Muscle of leg (tissue), 16 donors: ENCODE measurements at places on chromosomes 6 and 20.
A peak's percentile ranks its signal among the peaks of the same experiment; 100 is the strongest.

DNA sequence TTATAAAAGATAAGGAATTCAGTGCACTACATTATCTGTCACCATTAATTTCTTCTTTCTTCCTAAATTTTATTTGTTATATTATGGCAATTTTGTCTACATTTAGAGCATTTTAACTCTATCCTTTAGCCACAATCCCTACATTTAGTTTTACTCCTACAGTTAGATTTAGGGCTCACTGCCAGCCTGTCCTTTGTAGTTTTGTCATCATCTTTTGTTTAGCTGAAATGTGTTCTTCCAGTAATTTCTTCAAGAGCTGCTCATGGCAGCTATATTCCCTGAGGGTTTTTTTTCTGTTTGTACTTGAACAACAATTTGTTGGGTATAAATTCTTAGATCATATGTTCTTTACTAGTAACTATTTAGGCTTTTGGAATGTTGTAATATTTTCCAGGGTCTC is 72.7 kb upstream of the B3GAT2 start:
- DNase-seq = no peak

- DNase-seq = no peak
These were observed 154.6 kb upstream of the AHI1 start for GRCh38 chr6:135651964-135652755.

GRCh38 chr6:30136570-30137286 is 788 bp downstream of the TRIM40 start:
- no peak for DNase-seq

GRCh38 chr6:22383016-22383415 is 86.2 kb upstream of the PRL start:
- DNase-seq = no peak

DNA sequence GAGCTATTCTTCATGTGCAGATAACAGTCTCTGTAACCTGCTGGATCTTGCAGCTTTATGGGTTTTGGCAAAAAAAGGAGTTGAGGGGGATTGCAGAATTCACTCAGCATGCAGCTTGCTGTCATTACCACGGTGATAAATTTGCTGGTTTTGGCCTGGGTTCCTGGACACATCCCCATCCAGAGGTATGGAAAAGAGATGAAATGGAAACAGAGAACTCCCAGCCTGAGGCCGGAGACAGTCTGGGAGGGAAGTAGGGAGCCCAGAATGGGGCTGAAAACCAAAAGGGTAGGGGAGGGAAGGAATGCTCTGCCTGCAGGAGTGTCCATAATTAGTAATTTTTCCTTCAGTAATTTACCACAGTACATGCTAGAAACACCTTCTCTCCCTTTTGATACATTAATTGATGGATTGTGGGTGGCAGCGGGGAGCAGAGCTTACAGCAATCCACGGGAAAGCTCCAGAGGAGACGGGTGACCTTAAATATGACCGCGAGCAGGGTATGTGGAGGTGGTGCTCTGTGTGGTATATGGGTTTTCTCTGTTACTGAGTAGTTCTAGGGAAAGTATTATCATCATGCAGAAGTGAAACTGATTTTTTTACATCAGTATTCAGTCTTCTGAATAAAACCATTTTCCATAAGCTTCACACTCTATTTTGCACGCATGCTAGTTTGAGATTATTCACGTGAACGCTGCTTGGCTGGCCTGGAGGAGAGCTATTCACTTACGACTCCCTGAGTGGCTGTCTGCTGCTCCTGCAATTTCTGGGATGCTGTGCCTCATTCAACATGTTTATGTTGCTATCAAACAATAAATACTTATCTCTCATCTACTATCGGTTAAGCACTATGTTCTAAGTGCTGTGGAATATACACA is 66.3 kb upstream of the KCNK16 start:
- peak; percentile 89 for DNase-seq

DNA sequence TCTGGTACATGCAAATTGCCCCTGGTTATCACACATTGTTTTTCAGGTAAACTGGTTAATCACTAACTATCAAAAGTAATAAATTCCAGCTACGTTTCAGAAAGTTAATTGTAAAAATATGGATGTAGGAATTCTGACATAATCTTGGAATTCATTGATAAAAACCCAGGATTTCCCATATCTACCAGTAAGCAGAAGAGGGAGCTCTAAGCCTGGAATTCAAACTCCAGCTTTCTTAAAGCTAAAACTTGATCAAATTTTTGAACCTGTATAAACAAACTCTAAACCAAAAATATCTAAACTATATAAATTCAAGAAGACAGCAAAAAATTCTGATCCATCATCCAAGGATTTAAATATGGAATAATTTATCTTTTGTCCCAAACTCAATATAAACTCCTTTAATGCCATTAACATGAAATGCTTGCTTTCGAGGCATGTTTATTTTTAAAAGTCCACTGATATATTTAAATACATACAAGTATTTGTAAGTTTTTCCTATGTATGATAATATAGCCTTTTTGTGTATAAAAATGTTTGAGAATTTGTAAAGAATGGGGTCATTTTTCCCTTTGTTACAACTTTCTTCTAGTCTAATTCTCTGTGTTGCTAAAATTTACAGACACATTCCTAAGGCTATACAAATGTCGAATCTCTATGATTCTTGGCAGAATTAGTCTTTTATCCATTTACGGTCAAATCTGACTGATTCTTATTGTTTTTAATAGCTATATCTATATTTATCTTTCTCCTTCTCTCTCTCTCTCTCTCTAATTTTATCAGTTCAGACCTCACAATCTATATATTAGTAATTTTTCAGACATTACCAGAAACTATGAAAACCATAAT is 91.4 kb upstream of the RNF217 start:
- peak; percentile 47 for DNase-seq

DNA sequence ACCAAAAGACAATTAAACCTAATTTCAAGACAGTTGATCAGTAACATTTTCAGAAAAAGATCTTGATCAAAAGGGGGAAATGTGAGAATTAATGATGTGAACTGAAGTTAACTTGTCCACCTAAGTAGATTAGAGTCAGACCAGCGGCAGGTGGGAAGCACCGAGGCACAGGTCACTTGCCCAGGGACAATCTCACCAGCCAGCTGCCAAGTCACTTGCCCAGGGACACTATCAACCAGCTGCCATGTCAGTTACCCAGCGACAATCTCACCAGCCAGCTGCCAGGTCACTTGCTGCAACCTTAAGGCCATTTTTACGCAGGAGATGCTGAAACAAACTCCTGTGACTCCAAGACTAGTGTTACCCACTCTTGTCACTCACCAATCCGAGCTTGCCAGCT is 187.6 kb upstream of the THBS2 start:
- DNase-seq = no peak

- DNase-seq = no peak
These were observed 48.3 kb downstream of the TXLNB start for GRCh38 chr6:139243536-139243935.

- no peak for DNase-seq
These were observed 147.0 kb downstream of the MTFR2 start for GRCh38 chr6:136102991-136103688.

DNA sequence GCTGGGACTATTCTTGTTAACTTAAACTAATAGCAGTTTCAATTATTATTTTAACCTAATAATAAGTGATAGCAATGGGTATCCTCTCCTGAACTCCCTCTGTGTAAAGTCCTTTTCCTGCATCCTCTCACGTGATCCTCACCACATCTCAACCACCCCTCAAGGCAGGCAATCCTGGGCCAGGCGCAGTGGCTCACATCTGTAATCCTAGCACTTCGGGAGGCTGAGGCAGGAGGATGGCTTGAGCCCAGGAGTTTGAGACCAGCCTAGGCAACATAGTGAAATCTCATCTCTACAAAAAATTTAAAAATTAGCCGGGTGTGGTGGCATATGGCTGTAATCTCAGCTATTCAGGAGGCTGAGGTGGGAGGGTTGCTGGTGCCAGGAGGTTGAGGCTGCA is 23.7 kb downstream of the MAP1LC3A start:
- DNase-seq = no peak

DNA sequence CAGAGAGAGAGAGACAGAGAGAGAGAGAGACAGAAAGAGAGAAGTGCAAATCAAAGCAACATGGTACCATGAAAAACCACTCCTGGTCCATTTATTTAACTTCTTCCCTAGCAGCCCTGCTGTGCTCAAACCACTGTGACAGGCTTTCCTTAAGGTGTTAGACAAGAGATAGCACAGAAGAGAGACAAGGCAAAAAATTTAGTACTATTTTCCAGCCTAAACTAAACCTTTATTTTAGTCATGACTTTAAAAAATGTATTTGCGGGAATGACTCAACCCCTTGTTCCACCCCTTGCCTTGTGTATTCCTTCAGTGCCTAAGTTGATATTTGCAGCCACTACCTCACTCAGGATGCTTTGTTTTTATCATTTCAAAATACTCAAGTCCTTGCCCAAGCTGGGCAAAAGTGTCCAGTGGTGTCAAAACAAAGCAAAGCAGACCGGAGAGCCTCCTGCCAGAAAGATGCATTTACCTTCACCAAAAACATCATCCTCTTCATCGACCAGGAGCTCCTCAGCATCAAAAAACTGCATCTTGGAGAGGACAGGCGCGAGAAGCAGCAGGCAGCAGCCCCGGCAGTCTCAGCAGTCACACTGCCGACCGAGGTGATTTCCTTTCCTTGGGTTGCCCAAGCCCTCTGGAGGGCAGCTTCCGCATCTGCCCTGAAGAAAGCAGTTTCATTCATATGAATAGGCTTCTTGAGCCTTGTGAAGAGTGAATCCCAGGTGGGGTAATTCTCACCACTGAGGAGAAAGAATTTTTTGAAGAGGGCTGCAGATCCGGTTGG is at the start of gene RIPOR2:
RIPOR2 (minus strand) TSS at position 595 of the 787 bp plus-strand sequence; CDS start at position 533, 62 bp downstream.
- no peak for DNase-seq

DNA sequence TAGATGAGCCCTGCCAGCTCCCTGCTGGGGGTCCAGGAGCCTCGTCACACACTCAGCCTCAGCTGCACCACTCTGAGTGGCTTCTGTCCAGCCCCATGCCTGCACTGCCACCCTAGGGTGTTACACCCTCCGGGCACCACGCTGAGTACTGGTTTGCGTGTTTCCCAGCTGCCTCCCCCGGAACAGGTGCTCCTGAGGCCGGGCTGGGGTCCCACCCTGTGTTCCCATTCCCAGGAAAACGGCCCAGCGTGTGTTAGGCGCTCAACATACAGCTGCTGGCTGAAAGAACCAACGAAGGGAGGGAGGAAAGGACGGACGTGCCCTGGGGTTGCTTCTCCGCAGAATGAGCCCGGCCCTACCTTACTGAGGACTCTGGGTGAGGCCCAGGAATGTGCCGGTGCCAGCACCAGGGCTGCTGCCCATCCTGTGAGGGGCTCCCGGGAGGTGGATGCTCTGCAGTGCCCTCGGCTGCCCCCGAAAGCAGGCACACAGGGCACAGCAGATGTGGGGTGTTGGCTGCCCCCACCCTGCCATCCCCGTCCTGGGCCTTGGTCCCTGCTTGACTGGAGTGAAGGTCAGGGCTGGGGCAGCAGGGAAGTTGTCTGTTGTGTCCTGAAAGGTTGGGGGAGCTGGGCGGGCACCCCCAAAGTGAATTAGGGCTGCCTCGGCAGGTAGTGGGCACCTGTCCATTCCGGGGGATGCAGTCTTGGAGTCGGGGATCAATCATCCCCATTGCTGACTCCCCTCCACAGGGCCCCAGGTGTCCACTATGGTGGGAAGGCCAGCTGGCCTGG is 16.3 kb downstream of the LAMA5 start:
- DNase-seq = no peak

GRCh38 chr6:18388271-18388670 is 1.1 kb downstream of the RNF144B start:
- no peak for DNase-seq

DNA sequence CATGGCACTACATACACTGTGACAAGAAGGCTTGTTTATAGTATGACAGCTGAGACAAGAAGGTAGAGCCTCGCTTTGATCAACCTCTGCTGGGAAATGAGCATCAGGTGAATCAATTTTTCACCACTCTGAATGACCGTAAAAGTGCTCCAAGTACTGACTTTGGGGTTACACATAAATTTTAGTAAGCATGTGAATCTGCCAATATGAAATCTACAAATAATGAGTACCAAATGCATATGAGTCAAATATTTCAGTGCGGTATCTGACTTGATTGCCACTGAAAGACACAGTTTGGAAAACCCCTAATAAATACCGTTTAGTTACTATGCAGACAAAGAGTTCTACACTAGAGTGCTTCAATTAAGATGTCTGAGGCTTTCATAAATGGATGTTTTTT is 77.8 kb downstream of the ATG5 start:
- no peak for DNase-seq

DNA sequence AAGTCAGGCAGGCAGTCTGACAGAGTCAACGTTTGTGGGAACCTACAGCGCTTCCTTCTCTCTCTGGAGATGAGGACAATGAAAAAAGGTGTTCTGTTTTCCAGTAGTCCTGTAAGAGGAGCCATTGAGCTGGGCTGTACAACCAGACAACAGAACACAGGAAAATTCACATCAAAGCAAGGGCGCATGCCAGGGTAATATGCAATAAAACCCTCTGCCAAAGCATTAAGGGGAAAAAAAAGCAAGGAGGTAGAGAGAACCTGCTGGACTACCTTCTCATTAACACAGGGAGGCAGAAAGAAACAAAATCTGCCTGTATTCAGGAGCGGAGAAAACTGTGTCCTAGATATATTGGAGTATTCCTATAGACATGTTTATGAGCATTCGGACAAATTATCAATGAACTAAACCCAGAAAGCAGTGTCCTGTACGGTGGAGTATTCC is 1.3 kb downstream of the RNF24 start:
- DNase-seq = peak; percentile 91

- DNase-seq = no peak
These were observed 72.4 kb upstream of the TMEM181 start for GRCh38 chr6:158487495-158487894.

- DNase-seq = no peak
These were observed 363.5 kb downstream of the ESR1 start for GRCh38 chr6:152170702-152171667.

- DNase-seq = peak; percentile 80
These were observed 29.7 kb downstream of the RREB1 start for GRCh38 chr6:7137335-7138045.

DNA sequence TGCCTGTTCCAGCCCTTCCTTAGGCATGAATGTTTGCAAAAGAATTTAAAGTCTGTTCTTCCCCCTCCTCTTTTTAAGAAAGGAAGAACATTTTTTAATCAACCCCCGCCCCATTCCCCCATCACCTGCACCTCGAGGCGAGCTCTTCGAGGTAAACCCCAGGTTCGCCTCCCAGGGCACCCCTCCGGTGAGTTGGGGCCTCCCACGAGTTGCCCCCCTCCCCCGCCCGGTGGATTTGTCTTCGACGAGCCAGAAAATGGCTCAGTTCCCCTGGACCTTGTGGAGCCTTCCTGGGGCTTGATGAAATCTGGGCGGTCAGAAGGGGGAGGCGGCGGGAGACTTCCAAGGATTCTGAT is 256 bp upstream of the OVOL2 start:
- no peak for DNase-seq

DNA sequence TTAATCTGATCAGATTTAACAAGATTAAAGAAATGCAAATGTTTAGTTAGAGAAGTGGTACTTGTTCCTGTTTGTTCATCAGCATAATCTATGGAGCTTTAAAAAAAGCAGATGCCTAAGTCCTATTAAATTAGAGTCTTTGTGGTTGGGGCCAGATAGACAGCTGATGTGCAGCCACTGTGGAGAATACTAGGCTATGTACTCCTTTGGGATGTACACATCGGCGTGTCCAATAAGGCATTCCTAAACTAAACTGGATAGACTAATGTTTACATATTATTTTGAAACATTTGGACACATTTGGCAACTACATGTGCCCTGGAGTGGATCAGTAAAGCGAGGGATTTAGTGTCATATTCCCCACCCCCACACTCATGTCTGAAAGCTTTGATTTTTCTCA is 459.5 kb downstream of the LMBRD1 start:
- DNase-seq = peak; percentile 28
